OCI-M1 (cell line): ENCODE measurements at places on chromosomes 13 and 19.

- no peak for DNase-seq
Measured at GRCh38 chr13:113554333-113554700, 30.2 kb upstream of the TFDP1 start.

DNA sequence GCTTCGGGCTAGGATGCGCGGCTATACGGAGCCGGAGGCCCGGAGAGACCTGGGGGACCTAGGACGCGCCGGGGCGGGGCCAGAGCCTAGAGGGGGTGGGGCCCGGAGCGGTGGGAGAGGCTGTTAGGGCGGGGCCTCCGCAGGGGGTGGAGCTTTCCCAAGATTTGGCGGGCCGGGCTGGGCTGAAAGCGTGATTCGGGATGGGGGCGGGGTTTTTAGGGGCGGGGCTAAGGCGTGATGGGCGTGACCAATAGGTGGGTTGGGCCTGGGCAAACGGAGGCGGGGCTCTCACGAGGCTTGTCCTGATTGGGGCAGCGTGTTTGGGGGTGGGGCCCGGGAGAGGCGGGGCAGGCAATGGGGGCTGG lies 439 bp downstream of the RAB11B start:
- DNase-seq: peak; percentile 99

- DNase-seq: peak; percentile 7
Measured at GRCh38 chr19:33683881-33684537, 62.3 kb downstream of the CHST8 start.

DNA sequence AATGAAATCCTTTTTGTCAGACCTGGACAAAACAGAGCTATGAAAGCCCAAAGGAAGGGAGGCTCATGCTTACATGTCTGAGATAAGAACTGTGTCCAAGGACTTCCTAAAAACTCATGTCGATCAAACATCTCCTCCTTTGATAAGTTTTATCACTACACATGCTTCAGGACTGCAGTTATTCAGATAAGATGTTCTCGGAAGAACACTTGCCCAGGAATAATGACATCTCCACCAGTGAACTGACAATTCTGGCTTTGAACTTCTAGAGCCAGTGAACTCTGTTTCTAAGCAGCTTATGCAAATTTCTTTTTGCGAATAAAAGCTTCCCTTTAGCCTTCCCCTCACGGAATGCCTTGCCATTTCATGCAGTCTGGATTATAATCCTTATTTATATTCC lies 561.6 kb downstream of the TBC1D4 start:
- peak; percentile 93 for DNase-seq
